ENCODE measurements at places on chromosomes 16 and 17.

GRCh38 chr16:10852948-10853347 lies 24.1 kb upstream of the CIITA start:
- DNase-seq: no peak

DNA sequence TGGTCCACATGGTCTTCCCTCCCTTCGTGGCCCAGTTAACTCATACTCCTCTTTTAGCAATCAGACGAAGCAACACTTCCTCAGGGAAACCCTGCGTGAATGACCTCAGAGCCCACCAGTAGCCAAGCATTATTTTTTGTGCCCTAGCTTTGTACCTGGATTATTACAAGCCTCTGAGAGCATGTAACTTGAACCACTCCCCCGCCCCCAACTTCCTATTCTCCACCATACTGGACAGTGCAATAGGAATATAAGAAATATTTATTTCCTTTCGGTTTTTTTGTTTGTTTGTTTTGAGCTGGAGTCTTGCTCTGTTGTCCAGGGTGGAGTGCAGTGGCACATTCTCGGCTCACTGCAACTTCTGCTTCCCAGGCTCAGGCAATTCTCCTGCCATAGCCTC lies 2.9 kb downstream of the CPPED1 start:
- no peak for DNase-seq

GRCh38 chr16:1008085-1008484 lies 26.5 kb downstream of the SOX8 start:
- DNase-seq: no peak

GRCh38 chr17:74690409-74690825 lies 22.3 kb downstream of the CD300LF start:
- DNase-seq: no peak

DNA sequence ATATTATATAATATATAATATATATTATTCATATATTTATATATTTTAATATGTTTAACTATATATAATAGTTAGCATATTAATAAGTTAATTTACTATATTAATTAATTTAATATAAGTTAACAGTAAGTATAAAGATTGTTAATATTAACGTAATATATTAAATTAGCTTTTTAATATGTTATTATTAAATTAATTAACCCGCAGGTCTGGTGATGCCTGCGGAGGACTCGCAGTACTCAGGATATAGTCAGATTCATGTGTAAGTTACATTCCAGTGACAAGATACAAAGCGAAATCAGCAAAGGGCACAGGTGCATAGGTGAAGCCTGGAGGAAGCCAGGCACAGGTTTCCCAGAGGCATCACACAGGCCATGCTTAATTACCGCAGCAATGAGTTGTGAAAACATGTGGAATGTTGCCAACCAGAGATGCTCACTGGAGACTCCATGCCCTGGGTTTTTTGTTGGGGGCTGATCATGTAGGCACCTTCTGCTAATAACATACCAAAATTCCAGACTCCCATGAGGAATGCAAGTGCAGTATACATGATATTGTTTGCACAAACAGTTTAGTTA lies 130.4 kb upstream of the MPHOSPH6 start:
- no peak for DNase-seq

DNA sequence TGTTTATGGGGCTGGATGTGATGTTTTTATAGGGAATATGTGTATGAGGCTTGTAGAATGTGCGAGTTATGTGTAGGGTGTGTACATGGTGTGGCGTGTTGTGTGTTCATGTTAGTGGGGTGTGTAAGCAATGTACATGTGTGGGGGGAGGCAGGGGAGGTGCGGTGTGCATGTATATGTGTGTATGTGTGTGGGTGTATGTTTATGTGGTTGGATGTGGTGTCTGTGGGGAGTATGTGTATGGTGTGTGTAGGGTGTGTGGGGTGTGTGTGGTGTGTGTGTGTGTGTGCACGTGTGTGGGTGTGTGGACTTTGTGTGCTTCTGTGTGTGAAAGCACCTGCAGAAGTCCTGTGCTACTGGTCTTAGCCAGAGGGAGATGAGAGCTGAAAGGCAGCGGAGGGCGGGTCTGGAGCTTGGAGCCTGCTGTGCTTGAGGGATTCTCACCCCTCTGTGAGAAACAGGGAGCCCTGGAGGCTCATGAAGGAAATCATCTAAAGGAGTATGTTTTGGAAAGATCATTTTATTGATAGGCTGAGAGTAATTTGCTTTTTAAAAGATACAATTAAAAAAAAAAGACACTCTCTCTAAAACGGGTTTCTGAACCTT lies 222.7 kb downstream of the HS3ST4 start:
- DNase-seq: no peak

DNA sequence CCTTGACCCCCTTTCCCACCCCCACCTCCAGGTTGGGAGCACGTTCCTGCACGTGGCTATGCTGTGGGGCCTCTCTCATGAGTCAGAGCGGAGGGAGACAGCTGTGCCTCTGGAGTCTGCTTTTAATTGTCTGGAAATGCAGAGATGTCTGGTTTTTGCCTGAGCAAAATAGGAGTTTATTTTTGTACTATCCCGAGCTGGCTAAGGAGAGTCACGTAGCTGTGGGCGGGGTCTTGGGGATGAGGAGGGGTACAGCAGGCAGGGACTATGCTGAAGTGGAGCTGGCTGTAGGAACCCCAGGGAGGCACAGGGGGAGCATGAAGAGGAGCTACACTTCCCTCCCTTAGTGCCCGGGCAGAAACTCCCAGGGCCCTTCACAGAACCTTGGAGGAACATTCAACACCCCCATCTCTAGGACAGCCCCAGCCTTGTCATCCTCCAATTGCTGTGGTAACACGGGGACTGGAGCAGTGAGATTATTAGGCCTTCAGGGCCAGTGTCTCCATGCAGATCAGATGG lies 44.7 kb upstream of the LGALS9 start:
- DNase-seq: no peak

- peak; percentile 99 for DNase-seq
Observed at GRCh38 chr17:68035131-68035522, 408 bp upstream of the KPNA2 start.

DNA sequence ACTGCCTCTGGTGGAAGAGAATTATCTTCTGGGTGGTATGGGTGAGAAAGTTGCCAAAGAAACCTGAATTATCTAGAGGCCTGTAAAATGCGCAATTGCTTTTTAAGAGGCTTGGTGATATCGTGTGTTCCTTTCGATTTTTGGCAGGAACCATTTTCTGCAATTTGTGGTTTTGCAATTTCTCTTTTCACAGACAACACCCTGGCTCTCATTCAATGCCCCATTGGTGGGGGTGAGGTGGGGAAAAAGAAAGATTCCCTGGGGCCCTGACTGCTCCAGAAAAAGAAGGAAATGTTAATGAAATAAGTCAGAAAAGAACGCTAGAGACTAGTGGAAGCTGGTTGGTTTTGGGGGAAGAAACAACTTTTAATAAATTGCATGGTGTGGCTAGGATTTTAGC lies 77.4 kb downstream of the ANKFN1 start:
- no peak for DNase-seq

GRCh38 chr17:79027274-79027924 lies 3.4 kb downstream of the C1QTNF1 start:
- no peak for DNase-seq

GRCh38 chr17:37255432-37255831 lies 120.4 kb upstream of the C17orf78 start:
- DNase-seq: no peak

GRCh38 chr16:79909571-79909970 lies 309.0 kb upstream of the MAF start:
- DNase-seq: no peak

Data from NCI-H446 (cell line).